ENCODE measurements at places on chromosomes 6 and 20.

DNA sequence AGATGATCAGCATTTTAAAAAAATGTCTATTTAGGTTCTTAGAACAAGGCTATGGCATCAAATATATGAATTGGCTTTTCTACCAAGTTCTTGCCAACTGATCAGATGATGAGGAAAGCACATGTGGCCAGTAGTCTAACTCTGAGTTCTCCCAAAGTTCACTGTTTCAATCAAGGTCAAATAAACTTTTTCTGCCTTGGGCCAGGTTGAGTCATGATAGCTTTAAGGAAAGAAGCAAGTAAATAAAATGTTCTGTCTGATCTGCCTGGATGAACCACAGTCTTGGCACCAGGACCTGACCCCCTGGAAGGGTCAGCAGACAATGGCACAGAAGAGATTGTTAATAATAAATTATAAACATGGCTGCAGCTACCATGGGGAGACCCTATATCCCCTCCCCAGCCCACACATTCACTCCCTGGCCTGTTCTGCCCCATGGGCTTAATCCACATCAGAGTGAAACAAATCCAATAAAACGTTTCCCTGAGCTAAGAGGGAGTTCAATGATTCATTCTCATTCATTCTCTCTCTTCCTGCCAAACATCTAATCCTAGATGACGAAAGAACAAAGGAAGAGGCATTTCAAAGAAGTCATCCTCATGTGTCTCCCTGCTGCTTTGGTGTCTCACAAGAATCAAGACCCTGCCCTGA, 661.6 kb downstream of the DHX35 start:
- H3K4me1 ChIP-seq = peaks cover 12% of the 10 kb centered on the region
- H3K27me3 ChIP-seq = no peaks in the 10 kb centered on the region
- no peak overlapping the region for H3K4me3 ChIP-seq
- no peaks in the 10 kb centered on the region for H3K36me3 ChIP-seq
- DNase-seq = no peak

- H3K27me3 ChIP-seq = no peaks in the 10 kb centered on the region
- DNase-seq = no peak
- no peak overlapping the region for H3K27ac ChIP-seq
- no peaks in the 10 kb centered on the region for H3K4me1 ChIP-seq
- no peak overlapping the region for H3K4me3 ChIP-seq
- H3K36me3 ChIP-seq = no peaks in the 10 kb centered on the region
Observed at GRCh38 chr6:132764370-132764769, 6.7 kb upstream of the VNN2 start.

- H3K27me3 ChIP-seq = no peaks in the 10 kb centered on the region
- no peak overlapping the region for H3K4me3 ChIP-seq
- no peaks in the 10 kb centered on the region for H3K36me3 ChIP-seq
- no peak overlapping the region for H3K27ac ChIP-seq
Observed at GRCh38 chr6:80388507-80388906, 282.0 kb downstream of the BCKDHB start.

DNA sequence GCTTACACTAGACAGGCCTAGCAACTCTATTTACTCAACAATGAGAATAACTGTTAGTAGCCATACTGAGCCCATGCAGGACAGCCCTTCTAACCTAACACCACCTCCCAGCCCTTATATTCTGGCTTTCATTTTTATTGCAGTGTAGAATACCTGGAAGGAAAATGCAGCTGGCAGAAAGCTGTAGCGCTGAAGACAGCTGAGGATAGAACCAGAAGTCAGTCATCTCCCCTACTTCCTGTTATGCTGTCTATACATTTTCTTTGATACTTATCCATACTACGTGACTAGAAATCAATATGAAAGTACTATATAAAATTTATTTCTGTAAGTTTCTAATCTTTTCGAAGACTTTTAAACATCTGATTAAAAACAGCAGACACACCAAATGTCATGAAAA, 182.6 kb upstream of the SHLD1 start:
- H3K36me3 ChIP-seq = no peaks in the 10 kb centered on the region
- H3K27ac ChIP-seq = no peak overlapping the region
- H3K27me3 ChIP-seq = no peaks in the 10 kb centered on the region
- H3K4me1 ChIP-seq = no peaks in the 10 kb centered on the region
- no peak for DNase-seq

DNA sequence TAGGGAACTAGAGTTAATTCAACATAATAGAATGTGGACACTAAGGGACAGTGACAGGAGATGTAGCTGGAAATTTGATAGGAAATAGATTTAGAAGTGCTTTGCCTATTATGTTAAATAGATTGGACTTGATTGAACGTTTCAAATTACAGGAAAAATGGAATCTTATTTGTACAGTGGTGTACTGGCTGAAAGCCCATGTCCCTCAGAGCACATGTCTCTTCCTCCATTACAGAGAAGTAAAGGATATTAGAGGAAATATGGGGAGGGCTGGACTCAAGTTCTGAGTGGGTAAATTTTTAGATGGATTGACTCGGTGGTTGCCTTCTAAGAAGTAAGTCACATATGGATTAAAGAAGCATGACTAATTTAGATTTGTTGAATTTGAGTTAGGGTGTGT, 11.4 kb downstream of the PKIB start:
- no peaks in the 10 kb centered on the region for H3K27me3 ChIP-seq
- H3K4me1 ChIP-seq = no peaks in the 10 kb centered on the region
- no peak for DNase-seq
- no peak overlapping the region for H3K27ac ChIP-seq

DNA sequence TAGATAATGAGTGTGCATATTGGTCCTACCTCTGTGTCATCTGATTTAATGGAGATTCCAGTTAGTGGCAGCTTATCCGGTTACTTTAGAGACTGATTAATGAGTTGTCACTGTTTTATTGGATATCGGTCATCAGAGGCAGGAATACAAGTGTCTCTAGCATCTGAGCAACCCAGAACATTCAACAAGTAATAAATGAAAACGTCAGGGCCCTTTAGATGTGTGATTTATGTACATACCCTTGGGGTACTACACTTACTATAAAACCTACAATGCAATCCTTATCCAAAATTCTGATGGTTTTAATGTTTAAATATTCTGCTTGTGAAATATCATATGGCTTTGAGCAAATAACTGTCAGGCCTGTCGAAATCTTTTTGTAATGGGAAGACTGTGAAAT, 1117.9 kb upstream of the FLRT3 start:
- no peak overlapping the region for H3K4me3 ChIP-seq
- H3K4me1 ChIP-seq = no peaks in the 10 kb centered on the region
- H3K27ac ChIP-seq = no peak overlapping the region
- H3K36me3 ChIP-seq = no peaks in the 10 kb centered on the region
- DNase-seq = no peak

GRCh38 chr20:19260412-19261090, 48.1 kb downstream of the SLC24A3 start:
- no peak overlapping the region for H3K27ac ChIP-seq
- H3K36me3 ChIP-seq = no peaks in the 10 kb centered on the region
- peaks cover 15% of the 10 kb centered on the region for H3K4me1 ChIP-seq
- H3K27me3 ChIP-seq = no peaks in the 10 kb centered on the region
- H3K4me3 ChIP-seq = no peak overlapping the region
- peak; percentile 74 for DNase-seq

DNA sequence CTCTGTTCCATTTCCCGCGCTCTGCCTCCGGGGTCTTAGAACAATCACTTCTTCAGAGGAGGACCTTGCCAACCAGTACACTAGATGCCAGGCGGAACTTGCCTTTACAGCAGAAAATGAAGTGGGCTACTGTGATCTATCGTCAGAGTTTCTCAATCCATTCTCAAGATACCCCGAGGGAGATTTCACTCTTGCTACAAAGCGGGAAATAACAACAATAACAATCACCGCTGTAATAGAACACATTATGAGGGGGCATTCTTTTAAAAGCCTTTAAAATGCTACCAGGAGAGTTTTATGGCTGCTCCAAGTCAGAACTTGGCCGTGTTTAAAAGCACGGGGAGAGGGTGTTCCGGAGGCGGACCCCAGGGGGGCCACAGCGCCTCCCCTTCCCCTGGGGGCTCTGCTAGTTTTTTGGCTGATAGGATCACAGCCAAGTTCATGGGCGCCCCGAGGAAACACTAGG, 617.0 kb upstream of the AGPAT4 start:
- H3K4me3 ChIP-seq = no peak overlapping the region
- H3K27me3 ChIP-seq = no peaks in the 10 kb centered on the region
- no peaks in the 10 kb centered on the region for H3K36me3 ChIP-seq
- peaks cover 9% of the 10 kb centered on the region for H3K4me1 ChIP-seq

GRCh38 chr20:57000441-57000968, 265.9 kb downstream of the BMP7 start:
- no peaks in the 10 kb centered on the region for H3K36me3 ChIP-seq
- no peaks in the 10 kb centered on the region for H3K4me1 ChIP-seq
- H3K27me3 ChIP-seq = no peaks in the 10 kb centered on the region
- no peak for DNase-seq

DNA sequence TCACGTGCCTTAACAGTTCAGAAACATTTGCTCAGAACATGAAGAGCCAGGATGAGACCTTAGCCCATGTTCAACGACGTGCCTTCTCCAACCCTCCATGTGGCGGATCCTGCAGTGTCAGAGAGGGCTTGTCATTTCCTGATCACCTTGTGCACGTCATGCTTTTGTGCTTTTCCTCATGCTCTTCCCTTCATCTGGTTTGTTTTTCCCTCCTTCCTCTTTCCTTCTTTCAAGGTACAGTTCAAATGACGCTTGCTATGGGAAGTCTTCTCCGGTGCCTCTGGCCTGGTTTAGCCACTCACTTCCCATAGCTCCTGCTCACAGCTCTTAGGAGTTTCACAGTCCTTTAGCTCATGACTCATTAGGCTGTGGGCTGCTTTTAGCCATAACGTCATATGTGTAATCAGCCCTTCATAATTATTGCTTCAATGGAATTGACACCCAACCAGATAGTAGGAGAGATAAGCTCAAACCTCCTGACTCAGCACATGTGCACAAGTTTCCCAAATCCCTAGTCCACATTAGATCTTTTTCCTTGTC, 102.7 kb upstream of the CNKSR3 start:
- no peaks in the 10 kb centered on the region for H3K36me3 ChIP-seq
- DNase-seq = no peak
- H3K27ac ChIP-seq = no peak overlapping the region
- no peak overlapping the region for H3K4me3 ChIP-seq

- H3K4me1 ChIP-seq = peaks cover 54% of the 10 kb centered on the region
- H3K4me3 ChIP-seq = peak overlapping the region; percentile 87
- no peaks in the 10 kb centered on the region for H3K27me3 ChIP-seq
- no peak overlapping the region for H3K27ac ChIP-seq
- H3K36me3 ChIP-seq = no peaks in the 10 kb centered on the region
Observed at GRCh38 chr6:34890533-34890925, 1.5 kb downstream of the ANKS1A start.

DNA sequence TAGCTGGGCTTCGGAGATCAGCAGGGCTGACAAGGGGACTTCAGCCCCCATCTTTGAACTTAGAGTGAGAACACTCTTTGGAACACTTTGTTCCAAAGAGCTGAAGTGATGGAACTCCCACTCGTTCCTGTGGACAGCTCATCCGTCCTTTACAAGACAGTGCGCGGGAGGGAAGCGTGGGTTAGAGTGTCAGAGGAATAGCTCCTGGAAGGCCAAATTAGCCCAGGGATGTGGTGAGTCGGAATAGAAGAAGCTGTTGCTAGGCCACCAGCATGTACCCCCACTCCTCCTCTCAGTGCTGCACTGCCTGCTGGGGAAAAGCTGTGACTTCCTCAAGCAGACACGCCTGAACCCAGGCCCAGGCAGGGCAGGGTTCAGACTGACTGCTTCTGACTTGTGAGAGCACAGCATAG, 1.7 kb downstream of the SDCBP2 start:
- peak overlapping the region; percentile 100 for H3K27ac ChIP-seq
- no peaks in the 10 kb centered on the region for H3K36me3 ChIP-seq
- H3K27me3 ChIP-seq = no peaks in the 10 kb centered on the region
- H3K4me3 ChIP-seq = peak overlapping the region; percentile 85
- peak; percentile 90 for DNase-seq

GRCh38 chr20:5886788-5887187, 63.5 kb downstream of the TRMT6 start:
- H3K27me3 ChIP-seq = no peaks in the 10 kb centered on the region
- H3K36me3 ChIP-seq = no peaks in the 10 kb centered on the region
- no peak overlapping the region for H3K4me3 ChIP-seq
- DNase-seq = no peak

GRCh38 chr20:47411161-47411560, 54.7 kb upstream of the ZMYND8 start:
- H3K36me3 ChIP-seq = no peaks in the 10 kb centered on the region
- H3K4me3 ChIP-seq = no peak overlapping the region
- peaks cover 5% of the 10 kb centered on the region for H3K4me1 ChIP-seq
- no peaks in the 10 kb centered on the region for H3K27me3 ChIP-seq

GRCh38 chr6:85424981-85425380, 24.9 kb upstream of the NT5E start:
- no peaks in the 10 kb centered on the region for H3K4me1 ChIP-seq
- H3K27ac ChIP-seq = no peak overlapping the region
- no peaks in the 10 kb centered on the region for H3K36me3 ChIP-seq
- no peak for DNase-seq

DNA sequence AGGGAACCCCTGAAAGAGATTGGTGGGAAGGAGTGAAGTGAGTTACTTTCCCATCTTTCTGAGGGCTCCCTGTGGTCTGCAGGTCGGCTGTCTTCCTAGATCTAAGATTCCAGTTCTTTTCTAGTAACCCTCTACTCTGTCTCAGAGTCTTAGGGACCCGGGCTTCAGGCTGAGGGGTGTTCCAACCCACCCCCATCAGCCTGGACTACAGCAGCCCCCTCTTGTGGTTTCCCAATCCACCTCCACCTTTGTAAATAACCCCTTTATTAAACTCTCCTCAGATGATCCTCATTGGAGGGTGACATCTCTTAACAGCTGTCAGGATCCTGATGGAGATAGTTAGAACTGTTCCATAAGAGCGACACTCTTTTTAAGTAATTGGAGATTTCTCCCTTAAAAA, 300.4 kb downstream of the LRFN2 start:
- H3K27me3 ChIP-seq = no peaks in the 10 kb centered on the region
- no peak for DNase-seq
- no peaks in the 10 kb centered on the region for H3K36me3 ChIP-seq
- no peak overlapping the region for H3K27ac ChIP-seq
- no peak overlapping the region for H3K4me3 ChIP-seq
- no peaks in the 10 kb centered on the region for H3K4me1 ChIP-seq

GRCh38 chr6:142318714-142319113, 16.9 kb downstream of the ADGRG6 start:
- no peak overlapping the region for H3K27ac ChIP-seq
- H3K4me1 ChIP-seq = no peaks in the 10 kb centered on the region
- DNase-seq = no peak
- H3K36me3 ChIP-seq = no peaks in the 10 kb centered on the region

DNA sequence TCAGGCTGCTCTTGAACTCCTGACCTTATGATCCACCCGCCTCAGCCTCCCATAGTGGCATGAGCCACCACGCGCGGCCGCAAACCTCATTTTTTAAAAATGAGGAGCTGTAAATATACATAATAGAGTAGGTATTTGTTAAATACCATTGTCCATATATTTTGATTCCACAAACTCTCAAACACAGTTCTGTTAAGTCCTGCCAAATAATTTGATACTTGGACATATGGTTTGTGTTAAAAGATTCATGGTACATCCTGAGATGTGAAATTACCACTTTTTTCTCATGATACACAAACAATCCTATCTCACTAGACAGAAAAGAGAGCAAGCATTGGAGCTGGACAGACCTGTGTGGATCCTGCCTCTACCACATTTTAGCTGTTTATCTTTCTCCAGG, 334.1 kb upstream of the KCNQ5 start:
- no peak for DNase-seq
- no peak overlapping the region for H3K4me3 ChIP-seq
- H3K27ac ChIP-seq = no peak overlapping the region
- H3K4me1 ChIP-seq = no peaks in the 10 kb centered on the region

GRCh38 chr20:60046011-60046413, 87.8 kb downstream of the CDH26 start:
- no peaks in the 10 kb centered on the region for H3K4me1 ChIP-seq
- no peak for DNase-seq
- H3K4me3 ChIP-seq = no peak overlapping the region
